ENCODE measurements at places on chromosomes 2 and 18.

DNA sequence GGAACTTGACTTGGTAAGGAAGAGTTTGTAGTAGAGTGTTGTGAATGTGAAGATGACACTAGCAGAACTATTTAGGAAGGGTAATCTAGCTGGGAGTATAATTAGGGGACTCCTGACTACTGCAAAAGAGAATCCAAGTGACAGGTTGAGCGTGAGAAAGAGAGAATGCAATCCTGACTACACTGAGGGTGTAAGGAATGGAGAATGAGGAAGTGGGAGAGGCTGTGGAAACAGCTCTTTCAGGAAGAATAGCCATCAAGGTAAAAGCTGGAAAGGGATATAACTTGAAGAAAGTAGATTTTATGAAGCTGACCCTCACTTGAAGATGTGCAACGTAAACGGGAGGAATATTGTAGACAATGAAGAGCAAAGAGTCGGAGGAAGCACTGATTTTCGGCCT lies 41.1 kb upstream of the TTN start:
- no peak for DNase-seq

GRCh38 chr2:23681356-23682140 lies 245.4 kb downstream of the ATAD2B start:
- no peak for DNase-seq

- DNase-seq = no peak
These were observed 105.0 kb upstream of the ALKAL2 start for GRCh38 chr2:392926-393280.

DNA sequence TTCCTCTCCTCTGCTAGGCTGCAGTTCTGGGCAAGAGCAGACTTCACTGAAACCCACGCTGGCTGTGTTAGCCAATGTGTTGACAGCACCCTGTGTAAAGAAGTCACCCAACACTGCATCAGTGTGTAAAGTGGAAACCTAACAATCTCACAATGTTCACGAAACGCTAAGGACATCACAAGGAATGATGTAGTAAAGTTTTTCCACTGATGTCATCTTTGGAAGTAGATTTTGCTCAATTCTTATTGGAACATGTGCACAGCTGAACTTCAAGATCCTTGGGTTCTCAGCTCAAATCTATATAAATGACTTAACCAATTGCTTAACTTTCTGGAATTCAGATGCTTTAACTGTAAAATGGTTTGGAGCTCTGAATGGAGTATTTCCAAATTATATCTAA lies 1112.5 kb downstream of the TSN start:
- DNase-seq = no peak

DNA sequence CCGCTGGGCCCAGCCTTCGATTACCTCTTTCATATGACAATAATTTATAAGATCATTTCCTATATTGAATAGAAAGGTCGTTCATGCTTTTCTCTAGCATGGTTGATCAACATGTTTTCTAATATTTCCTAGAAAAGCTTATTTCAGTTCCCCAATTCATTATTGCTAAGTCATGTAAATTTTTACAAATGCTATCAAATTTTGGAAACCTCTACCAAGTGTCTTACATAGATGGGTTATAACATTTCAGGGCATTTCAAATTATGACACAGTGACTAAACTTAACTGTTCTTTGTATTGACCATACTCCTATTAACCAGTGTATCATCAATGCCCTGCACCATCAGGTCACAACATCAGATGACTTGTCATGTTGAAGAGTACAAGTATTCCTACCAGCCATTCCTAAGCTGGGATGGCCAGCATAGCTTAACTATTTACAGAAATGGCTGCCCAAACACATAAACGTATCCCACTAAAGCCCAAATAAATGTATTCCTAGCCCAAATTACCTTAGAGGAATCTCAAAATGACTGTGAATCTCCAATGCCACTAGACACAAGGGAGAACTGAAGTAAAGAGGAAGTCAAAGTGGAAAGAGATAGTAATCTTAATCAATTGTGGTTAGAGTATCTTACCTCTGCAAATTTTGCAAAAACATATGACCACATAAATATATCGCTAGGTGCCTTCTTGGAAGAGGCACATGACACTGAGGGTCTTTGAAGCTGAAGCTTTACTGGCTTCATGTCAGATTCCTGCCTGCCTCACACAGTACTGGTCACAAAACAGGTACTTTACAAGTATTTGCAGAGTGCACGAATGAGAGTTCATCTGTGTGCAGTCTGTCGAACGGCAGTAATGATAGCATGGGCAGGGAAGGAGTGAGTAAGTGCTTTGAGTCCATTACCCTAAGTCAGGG lies 87.3 kb upstream of the TLK1 start:
- no peak for DNase-seq

DNA sequence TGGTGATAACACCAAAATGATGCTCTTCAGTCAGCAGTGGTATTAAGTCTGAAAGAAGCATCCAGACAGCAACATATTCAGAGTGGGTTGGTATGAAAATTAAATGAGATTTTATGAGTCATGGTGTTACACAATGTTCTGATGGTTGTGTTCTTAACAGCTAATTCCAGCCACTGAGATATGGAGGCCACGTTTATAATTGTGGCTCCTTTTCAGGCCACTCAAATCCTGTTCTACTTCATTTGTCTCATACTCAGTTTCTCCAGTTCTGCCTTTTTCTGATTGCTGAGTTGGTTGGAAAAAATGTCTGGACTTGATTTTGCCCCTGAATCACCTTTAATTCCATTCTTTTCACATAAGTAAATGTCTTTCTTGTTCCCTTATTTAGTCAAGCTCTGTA lies 162.7 kb upstream of the COL3A1 start:
- no peak for DNase-seq

- DNase-seq = no peak
These were observed 79.5 kb upstream of the KLF7 start for GRCh38 chr2:207244971-207245925.

DNA sequence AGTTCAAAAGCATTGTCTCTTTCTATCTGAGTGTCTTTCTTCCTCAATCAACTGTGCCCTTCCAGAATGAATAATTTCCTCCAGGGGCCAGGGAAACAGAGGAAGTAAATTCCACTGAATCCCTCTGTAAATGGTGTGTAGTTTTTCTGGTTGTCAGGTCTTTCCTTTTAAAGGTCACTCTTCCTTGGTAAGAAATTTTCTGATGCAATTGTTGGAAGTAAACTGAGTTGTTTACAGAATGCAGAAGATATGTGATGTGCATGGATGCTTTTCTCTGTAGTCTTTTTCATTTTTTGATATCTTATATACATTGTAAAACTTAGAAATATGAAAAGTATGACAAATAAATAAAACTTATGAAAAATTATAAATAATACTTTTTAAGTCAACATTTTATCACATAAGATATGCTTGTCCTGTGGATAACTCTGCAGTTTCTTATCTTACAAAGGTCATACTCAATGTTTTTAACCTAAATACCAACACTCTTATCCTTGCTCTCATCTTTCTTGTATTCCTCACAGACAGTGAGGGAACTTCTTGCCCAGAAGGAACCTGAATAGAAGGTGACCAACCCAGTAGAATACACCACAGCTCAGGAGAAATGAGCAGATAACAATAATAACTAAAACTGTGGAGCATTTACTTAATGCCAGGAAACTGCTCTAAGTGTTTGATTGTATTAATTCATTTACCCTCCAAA lies 234.5 kb downstream of the METTL4 start:
- DNase-seq = no peak

DNA sequence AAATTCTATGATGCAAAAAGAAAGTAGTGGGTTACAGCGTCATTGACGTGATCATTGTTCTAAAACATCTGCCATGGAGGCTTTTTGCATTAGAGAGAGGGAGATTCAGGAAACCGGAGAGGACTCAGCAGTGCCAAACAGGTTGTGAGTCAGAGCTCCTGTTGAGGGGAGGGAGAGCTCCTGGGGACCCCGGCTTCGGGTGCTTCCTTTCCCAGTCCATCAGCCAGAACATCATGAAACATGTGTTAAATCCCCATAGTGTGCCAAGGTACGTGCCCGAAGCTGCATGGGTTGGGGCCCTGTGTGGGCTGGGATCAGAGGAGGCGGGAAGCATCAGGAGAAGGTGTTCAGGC lies 791 bp upstream of the CYRIA start:
- DNase-seq = no peak

- DNase-seq = no peak
These were observed 34.1 kb downstream of the HDAC4 start for GRCh38 chr2:239366740-239367139.

Data from effector memory CD8-positive, alpha-beta T cell (primary cell).